ENCODE measurements at places on chromosomes 12 and 14. TPM values are rescaled to one million over a fixed set of nuclear protein-coding genes. Genes with fewer than 3 reads are reported as not detected.

DNA sequence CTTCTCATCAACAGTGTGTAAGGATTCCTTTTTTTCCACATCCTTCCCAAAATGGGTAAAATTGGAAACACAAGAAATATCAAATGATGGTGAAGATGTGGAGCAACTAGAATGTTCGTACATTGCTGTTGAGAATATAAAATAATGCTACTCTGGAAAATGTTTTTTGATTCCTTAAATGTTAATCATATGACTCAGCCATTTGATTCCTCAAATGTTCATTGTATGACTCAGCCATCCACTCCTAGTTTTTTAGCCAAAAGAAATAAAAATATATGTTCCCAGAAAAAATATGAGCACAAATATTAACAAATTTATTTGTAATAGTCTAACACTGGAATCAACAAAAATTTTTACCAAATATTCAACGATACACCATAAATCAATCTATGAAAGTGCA, 1108.6 kb downstream of the LRFN5 start:
- no peak overlapping the region for H3K27ac ChIP-seq
- no peaks in the 10 kb centered on the region for H3K27me3 ChIP-seq
- H3K4me3 ChIP-seq: no peak overlapping the region

DNA sequence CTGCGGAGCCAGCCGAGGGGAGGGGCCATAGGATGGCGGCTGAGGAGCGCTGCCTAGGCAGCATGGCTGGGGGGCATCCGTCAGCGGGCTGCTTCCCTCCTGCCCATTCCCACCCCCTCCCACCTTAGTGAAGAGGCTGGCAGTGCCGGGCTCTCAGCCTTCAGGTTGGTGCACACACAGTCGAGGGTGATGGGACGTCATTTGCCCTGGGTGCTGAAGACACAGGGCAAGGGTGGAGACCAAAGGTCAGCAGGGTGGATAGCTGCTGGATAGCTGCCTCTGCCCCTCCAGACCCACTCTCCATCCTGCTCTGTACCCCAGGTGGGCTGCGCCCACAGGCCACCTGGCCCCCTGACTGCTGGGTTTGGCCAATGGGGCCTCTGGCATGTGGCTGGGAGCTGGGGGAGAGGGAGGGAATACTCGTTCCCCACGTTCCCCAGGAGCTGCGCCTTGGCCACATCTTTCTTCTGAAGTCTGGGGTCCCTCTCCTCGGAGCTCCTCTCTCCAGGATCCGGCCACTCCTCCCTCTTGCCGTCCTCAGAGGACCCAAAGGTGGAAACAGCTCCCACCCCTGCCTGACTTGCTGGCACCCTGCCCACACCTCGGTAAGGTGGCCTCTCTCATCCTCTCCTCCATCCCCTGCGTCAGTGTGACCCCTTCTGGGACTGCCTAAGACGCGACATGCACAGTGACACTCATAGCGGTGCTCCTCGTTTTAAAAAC, 11.2 kb upstream of the CDC42BPB start:
- no peaks in the 10 kb centered on the region for H3K27me3 ChIP-seq
- H3K4me1 ChIP-seq: peaks cover 22% of the 10 kb centered on the region
- H3K27ac ChIP-seq: peak overlapping the region; percentile 56
- H3K4me3 ChIP-seq: no peak overlapping the region
- DNase-seq: no peak
- no peaks in the 10 kb centered on the region for H3K36me3 ChIP-seq

- DNase-seq: peak; percentile 58
- no peaks in the 10 kb centered on the region for H3K36me3 ChIP-seq
- peaks cover 32% of the 10 kb centered on the region for H3K4me1 ChIP-seq
Measured at GRCh38 chr14:30223966-30224365, 296.3 kb upstream of the PRKD1 start.

Gene CYP46A1
- total RNA-seq: 1.6 TPM

Gene HOXC6
- not detected for total RNA-seq

DNA sequence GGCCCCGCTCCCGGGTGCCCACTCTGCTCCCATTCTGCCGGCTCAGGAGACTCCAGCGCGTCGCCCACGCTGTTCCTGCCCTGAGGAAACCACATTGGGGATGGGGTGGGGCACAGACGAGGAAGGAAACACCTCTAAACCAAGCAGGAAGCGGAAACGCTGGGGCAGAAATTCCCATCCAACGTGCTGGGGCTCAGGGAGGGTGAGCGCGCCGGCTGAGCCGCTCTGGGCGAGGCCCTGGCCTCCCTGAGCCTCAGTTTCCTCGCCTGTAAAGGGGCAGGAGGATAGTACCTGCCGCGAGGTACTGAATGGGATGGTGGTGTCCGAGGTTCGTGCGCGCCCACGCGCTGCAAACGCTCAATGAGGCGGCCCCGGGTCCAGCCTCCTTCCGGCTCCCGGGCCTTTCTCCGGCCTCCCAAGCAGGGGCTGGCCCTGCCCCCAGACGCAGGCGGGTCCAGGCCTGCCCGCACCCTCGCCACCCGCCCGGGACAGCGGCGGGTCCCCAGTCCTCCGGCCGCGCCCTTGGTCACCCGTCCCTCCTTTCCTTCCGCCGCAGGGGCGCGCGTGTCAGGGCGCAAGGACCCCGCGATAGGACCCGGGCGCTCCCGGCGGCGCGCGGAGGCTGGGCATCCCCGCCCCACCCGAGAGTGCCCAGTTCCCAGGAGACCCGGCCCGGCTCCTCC, 673 bp downstream of the BEGAIN start:
- no peak overlapping the region for H3K27ac ChIP-seq
- DNase-seq: no peak
- no peaks in the 10 kb centered on the region for H3K27me3 ChIP-seq

- no peaks in the 10 kb centered on the region for H3K27me3 ChIP-seq
- no peaks in the 10 kb centered on the region for H3K4me1 ChIP-seq
- H3K4me3 ChIP-seq: no peak overlapping the region
- no peak overlapping the region for H3K27ac ChIP-seq
Measured at GRCh38 chr12:131542351-131542750, 168.5 kb upstream of the SFSWAP start.

- no peak for DNase-seq
- H3K4me1 ChIP-seq: no peaks in the 10 kb centered on the region
- H3K4me3 ChIP-seq: no peak overlapping the region
- H3K27me3 ChIP-seq: no peaks in the 10 kb centered on the region
Measured at GRCh38 chr14:89826596-89826995, 127.9 kb downstream of the EFCAB11 start.

Gene SERPINA5
- 6.6 TPM for total RNA-seq

DNA sequence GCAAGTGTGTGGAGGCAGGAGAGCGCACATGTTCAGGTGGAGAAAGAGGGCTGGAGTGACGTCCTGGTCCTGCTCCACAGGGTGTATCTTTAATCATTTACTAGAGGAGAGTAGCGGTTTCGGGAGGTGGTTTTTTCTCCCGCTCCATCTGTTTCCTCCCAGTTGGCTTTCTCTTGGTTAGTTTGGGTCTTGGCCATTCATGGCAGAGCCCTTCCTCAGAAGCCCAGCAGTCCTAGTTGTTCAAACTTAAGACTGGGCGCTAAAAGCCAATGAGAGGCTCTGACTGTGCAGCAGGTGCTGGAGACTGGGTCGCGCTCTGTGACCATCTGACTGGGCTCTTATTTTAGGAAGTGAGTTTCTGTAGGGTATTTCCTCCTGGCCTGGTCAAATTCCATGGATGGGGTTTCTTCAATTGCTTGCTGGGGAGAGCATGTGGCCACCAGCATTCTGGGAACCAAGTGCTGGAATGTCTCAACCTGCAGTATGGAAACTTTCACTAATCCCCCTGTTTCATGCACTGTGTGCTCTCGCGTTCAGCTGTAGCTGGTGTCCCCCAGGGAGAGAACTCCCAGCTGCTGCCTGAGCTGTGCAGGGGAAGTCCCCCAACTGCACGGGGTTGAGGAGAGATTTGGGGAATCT, 27.4 kb upstream of the TSPAN9 start:
- H3K27ac ChIP-seq: no peak overlapping the region
- H3K4me3 ChIP-seq: no peak overlapping the region
- H3K27me3 ChIP-seq: no peaks in the 10 kb centered on the region
- no peak for DNase-seq

DNA sequence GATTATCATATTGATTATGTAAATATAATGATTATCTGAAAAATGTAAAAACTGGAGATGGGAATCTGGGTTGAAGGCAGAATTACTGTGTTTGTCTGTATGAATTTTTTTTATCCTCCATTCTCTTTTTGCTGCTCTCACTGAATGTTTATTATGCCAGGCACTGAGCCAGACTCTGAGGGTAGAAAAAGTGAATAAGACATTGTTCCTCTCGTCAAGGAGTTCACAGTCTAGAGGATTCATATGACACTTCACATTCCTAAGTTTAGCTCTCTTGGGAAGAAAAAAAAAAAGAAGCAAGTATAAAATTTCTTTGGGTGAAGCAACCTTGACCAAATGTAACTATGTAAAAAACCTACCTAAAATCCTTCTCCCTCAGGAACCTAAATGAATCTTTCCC, 120.9 kb upstream of the LMO3 start:
- peaks cover 16% of the 10 kb centered on the region for H3K4me1 ChIP-seq
- H3K27me3 ChIP-seq: no peaks in the 10 kb centered on the region
- H3K4me3 ChIP-seq: no peak overlapping the region
- peak; percentile 82 for DNase-seq
- no peaks in the 10 kb centered on the region for H3K36me3 ChIP-seq

Gene MYF6
- not detected for total RNA-seq

DNA sequence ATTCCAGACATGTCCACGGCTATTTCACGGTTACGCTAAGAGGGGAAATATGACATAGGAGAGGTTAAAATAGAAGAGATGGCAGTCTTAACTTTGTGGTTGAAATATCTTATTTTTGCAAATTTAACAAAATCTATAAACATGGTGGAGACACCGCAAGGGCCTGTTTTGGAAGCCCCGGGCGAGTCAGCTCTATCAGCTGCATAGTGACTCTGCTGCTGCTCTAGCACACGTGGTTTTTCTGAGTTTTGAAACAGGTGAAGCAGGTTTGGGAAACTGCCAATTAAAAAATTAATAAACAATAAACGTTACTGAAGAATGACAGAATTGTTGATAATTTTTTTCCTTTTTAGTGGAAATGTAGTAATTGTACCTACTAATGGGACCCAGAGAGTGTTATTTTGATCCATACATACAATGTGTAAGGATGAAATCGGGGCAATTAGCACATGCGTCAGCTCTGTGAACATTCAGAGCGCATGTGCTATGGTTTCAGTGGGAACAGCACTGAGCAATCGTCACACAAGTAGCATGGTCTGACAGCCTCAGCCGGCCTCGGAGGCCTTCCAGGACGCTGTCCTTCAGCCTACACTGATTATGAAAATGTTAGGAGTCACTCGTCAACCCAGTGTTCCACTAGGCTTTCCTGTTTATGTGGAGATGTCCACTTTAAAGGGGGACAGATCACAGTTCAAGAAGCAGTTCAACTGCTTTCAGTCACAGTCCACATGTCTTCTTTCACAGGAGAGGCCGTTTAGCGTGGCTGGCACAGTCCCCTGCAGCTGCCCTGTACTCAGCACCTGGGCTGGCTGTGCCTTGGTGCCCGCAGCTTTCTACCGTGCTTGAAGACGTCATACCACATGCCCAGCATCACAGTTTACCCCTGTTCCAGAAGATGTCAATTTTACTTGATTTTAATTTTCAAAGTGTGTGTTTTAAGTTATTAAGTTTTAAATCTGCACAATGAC, 51.8 kb downstream of the MOK start:
- no peaks in the 10 kb centered on the region for H3K27me3 ChIP-seq
- no peak overlapping the region for H3K27ac ChIP-seq
- no peaks in the 10 kb centered on the region for H3K4me1 ChIP-seq
- DNase-seq: no peak

Gene PLEK2
- total RNA-seq: 75.2 TPM

DNA sequence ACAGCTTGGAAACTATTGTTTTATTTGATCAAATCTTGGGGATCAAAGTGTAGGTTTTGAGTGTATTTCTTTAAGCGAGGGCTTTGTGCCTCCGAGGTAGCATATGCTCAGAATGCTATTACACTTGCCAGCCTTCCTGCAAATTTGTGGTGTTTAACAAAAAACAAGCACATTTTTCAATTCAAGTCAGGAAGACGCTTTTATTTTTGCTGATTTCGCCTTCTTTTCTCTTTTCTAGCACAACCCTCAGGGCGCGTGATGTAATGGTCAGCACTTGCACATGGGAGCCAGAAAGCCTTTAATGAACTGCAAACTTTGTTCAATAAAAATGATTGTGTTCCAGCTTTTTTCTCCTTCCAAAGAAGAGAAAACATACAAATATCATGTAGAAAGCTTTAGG, 466.5 kb downstream of the PRKD1 start:
- no peaks in the 10 kb centered on the region for H3K4me1 ChIP-seq
- H3K27me3 ChIP-seq: no peaks in the 10 kb centered on the region
- H3K27ac ChIP-seq: no peak overlapping the region
- no peak overlapping the region for H3K4me3 ChIP-seq
- DNase-seq: no peak
- H3K36me3 ChIP-seq: no peaks in the 10 kb centered on the region

DNA sequence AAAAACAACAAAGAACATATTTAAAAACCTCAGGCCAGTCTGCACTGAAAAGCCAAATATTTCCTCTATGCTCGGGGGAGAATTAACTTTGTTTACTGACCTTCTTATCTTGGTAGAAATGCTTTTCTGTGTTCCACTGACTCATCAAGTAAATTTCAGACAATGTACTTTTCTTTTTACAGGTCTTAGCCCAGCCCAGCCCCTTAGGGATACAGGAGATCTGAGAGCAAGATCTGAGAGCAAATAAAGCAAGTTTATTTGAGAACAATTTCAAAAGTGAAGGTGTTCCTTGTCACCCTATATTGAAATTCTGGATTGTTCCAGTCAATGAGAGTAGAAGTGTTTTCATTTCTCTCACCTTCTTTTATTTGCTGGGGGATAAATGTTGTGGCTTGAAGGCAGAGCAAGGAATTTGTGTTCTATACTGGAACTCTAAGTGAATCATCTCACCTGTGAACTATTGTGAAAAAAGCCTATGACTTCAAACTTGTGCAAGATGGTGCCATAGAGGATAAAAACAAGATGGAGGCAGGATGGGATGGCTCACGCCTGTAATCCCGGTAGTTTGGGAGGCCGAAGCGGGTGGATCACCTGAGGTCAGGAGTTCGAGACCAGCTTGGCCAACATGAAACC, 7.9 kb upstream of the GPRC5A start:
- no peaks in the 10 kb centered on the region for H3K36me3 ChIP-seq
- H3K4me3 ChIP-seq: no peak overlapping the region
- H3K27ac ChIP-seq: peak overlapping the region; percentile 3

DNA sequence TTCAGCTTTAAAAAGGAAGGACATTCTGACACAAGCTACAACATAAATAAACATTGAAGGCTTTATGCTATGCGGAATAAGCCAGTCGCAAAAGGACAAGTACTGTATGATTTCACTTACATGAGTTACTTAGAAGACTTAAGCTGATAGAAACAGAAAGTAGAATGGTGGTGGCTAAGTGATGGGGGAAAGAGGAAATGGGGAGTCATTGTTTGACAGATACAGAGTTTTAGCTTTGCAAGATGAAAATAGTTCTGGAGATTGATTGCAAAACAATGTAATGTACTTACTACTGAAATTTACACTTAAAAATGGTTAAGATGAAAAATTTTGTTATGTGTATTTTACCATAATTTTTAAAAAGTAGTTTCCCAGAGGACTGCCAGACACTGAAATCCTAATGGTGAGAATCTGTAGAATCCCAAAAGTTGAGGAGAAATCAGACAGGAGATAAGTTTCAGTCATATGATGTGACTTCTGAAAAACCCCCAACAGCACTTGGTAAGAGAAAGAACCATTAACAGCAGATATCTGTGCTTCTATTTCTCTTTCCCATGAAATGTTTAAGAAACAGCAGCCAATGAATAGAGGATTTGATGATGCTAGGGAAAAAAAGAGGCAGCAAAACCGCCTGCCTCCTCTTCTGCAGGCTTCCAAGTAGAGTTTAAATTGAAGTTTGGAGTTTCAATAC, 16.6 kb upstream of the CLEC2A start:
- no peaks in the 10 kb centered on the region for H3K36me3 ChIP-seq
- H3K4me1 ChIP-seq: no peaks in the 10 kb centered on the region
- DNase-seq: no peak
- H3K27ac ChIP-seq: no peak overlapping the region
- H3K27me3 ChIP-seq: no peaks in the 10 kb centered on the region

Measured in thyroid gland (tissue), 4 donors.